ENCODE measurements at places on chromosomes 1 and 21.

- no peak for DNase-seq
Observed at GRCh38 chr1:223479718-223480425, 86.7 kb downstream of the CCDC185 start.

DNA sequence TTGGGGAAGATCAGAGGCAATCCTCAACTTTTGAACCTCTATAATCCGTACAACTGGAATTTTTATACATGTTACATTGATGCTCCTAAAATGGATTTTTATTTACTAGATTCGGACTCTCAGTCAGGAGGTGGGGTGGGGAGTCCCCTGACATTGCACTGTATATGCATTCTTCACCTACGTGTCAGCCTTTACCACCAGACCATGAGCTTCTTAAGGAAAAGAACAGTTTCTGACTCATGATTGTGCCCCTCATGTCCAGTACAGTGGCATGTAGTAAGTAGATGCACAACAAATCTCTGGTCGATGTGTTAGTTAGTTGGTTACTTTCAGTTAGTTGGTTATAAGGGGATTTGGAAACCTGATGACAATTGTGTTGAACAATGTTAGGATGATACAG is 15.4 kb downstream of the LPAR3 start:
- no peak for DNase-seq

GRCh38 chr1:2542246-2542915 is 12.3 kb upstream of the HES5 start:
- no peak for DNase-seq

DNA sequence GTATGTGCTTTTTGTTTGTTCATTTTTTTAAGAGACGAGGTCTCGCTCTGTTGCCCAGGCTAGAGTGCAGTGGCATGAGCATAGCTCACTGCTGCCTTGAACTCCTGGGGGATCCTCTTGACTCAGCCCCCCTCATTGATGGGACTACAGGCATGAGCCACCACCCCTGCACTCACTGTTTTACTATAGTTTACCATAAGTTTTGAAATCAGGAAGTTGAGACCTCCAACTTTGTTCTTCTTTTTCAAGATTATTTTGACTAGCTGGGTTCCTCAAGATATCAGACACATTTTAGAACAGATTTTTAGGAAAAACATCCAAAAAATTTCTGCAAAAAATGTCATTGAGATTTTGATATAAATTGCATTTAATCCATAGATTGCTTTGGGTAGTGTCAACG is 120.4 kb upstream of the FGGY start:
- DNase-seq = no peak

DNA sequence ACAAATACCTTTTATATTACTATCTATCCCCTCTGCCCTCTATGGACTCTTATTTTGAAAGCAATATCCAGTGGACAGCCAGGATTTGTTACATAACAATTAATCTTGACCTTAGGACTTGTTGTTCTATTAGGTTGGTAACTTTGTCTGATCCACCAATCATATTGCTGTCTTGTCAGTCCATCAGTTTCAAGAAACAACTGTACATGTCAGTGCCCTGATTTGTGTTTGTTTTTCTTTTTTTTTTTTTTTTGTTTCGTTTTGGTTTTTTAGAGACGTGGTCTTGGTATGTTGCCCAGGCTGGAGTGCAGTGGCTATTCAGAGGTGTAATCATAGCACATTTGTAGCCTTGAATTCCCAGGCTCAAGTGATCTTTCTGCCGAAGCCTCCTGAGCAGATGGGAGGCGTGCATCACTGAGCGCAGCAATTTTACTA is 1.5 kb upstream of the SCP2 start:
- DNase-seq = no peak

DNA sequence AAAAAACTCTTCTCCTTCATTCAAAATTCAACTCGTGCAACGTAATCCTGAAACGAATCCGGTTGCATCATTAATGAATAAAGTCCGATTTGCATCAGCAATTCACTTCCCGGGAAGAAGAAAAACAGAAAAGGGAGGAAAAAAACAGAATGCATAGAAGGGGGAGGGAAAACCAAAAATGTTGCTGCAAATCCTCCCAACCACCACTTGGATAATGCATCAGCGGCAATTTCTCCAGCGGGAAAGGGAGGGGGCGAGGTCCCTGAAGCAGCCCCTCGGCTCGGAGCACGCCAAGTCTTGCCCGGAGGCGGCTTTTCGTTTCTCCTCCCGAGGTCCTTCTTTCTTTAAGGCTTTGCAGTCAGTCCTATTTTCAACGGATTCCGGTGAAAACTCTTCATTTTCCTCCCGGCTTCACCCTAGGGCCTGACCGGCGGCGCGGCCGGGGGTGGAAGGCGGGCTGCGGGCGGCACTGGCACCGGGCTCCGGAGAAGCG is 723 bp downstream of the CDC42BPA start:
- no peak for DNase-seq

DNA sequence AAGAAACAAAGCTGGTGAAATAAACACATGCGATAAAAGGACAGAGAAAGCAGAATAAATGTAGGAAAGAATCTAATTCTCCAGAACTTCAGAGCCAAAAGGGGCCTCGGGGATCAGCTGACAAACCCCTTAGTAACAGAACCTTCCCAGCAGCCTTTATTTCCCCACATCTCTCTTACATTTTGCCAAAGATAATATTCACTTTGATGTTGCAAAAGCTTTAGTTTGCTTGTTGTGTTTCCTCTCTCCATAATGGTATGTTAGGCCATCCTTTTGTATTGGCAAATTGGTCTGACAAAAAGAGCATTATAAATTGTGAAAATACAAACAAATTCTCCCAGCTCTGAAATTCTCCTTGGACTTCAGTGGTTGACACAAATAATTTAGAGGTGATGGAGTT is 54.9 kb downstream of the OPTC start:
- DNase-seq = no peak

DNA sequence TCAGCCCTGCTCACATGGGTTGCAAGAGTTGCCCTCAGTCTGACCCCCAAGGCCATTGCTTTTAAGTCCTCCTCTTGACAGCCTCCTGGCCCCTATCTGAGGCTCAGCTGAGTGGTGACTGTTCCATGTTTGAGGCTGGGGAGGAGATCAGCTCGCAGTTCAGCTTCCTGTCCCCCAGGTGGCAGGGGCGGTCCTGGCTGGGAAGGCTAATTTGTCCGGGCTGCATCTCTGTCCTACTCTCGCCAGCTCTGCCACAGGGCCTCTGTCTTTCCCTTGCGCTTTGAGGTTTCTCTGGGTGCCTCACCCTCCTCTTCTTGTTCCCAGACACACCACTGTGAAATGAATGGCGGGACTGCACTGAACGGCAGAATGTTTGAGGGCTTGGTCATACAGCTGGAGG is 157.3 kb downstream of the KCNJ6 start:
- peak; percentile 18 for DNase-seq

DNA sequence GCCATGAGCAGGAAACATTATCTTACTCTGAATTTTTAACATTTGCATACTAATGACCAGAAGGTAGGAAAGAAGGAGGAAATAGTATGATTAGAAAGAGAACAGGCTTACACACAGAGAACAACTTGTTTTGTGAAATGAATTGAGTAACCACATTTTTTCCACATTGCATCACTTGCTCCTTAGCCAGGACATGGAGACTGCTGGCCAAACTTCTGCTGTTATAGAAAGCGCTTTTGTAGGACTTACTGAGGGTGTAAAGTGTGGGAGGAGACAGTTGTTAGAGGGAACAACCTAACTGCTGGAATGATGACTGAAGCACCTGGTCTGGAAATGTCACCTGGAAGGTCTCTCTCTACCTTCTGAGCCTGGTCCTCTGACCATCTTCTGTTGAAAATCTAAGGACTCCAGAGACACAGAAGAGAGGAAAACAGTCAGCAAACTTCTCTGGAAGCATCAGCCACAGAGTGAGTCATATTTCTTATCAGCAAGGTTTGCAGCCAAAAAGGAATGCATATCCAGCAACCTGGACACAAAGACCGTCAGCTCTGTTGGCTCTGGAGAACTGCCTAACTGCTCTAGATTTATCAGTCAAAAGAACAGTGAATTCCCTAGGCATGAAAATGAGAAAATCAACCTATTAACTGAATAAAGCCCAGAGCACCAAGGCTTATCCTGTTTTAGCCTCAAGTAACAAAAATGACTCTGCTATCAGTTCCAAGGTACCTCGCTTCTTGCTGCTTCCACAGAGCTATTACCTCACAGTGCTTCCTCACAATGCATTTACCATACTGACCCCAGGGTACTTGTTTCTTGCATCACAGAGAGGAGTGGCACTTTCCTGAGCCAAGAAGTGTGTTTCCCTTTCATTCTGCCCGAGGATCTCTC is 88.0 kb upstream of the SLFNL1 start:
- DNase-seq = no peak

DNA sequence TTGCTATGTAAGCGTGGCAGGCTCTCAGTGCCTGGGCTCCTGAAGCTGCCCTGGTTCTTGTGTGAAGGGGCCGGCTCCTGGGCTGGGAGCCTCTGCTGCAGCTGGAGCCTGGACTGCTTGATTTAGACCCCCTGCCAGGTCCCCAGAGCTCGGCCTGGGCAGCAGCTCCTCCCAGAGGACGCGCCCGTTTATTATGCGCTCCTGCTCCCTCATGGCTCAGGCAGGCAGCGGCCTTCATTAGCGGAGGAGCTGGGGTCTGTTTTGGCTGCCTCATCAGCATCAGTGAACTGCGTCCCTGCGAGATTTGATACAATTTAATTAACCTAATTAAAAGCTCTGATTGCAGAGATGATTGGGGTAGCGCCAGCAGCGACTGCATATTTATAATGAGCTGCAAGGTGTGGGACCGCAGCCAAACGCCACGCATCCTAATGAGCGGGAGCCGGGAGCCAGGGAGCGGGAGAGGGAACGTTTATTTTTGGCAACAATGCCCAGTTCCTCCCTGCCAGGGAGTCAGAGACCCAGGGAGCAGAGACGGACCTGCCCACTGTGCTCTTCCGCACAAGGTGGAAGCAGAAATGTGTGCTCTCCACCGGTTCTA is 16.6 kb downstream of the UTP11 start:
- DNase-seq = no peak

DNA sequence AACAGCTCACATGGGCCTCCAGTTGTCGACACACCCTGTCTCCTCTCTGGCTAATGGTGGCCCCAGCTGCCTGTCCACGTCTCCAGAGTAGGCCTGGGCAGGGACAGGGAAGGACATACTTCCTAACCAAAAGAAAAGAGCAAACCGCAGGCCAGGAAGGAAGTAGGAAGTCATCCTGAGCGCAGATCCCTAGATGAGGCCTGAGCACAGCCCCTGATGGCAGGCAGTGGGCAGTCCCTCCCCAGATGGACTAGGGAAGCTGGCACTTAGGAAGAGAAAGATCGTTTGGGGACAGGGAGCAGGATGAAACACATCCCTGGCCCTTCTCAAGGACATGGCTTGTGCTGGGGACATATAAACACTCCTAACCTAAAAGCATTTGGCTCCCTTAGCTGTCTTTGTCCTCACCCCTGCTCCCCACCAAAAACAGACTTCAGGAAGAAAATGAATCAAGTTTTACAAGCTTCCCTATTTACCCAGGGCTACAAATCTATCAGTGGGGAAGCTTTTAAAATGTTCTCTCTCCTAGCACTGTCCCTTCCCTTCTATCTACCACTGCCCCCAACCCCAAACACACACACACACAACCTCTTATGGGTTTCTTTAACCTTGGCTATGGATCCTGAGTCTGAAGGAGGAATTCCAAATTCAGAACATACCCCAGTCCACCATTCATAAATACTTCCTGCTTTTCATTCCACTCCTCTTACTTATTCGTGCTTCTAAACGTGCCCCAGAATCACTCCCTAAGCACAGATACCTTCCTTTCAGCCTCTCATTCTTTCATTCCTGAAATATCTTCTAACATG is 21.1 kb downstream of the SSBP3 start:
- no peak for DNase-seq

DNA sequence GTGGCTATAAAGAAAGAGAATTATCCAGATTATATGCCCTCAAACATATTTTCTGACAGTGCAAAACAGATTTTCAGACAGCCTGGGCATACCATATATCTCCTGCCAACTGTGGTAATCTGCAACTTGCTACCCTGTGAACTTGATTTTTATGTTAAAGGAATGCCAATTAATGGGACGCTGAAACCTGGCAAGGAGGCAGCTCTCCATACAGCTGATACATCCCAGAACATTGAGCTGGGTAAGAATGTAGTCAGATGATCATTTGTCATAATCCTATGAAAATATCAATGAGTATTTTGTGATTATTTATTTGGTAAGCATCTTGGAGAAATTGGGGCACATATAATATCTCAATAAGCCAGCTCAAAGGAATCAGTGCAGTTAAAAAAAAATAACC is 124.2 kb downstream of the VPS13D start:
- DNase-seq = no peak

DNA sequence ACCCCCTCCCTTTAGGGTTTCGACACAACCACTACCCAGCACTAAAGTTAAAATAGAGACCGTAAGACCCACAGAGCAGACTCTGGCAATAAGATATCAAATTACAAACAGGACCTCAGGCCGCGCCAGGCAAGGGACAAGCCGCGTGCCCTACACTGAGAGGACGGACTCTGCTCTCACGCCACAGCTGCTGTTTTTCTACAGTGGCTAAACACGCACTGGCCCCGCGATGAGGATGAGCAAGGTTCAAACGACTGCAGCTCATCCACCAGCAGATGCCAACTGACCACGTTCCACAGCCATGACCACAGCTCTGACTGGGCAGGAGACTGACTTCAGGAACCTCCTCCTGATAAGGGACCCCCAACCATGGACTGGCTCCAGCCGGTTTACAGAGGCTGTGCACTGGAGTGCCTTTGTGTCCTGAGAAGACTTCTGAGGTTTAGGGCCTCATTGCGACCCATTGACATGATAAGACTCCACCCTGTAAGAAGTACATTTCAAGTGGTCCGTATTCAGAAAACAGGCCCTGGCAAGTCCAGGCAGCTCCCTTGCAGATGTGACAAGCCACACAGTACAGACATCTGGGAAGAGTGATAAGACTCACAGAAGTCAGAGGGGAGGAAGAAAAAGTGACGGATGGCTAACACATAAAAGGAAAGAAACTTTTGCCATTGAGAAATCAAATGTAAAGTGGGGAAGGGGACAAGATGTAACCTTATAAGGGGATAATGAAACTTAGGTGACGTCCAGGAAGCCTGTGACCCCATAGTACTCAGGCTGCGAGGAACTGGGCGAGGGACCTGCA is 1.5 kb upstream of the KRTAP10-6 start:
- no peak for DNase-seq

DNA sequence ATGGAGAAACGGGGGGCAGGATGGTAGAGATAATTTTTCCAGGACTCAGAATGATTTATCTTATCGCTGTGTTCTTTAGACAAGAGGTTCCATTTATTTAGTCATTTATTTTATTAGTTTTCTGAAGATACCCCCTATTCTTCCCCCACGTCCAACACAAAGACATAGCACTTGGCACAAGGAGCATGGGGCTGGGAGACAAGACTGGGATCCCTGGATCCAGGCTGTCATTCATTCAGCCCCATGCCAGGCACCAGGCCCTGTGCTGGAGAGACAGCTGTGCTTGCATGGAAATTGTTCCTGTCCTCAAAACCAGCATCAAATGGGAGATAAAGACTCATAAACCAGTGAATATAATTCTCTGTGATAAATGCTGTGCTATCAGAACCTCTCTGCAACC is 27.1 kb upstream of the PLXNA2 start:
- no peak for DNase-seq

All from CD4-positive, alpha-beta T cell treated with Interleukin-4 for 1 hour (primary cell).